ENCODE measurements at places on chromosomes 11 and 22.

DNA sequence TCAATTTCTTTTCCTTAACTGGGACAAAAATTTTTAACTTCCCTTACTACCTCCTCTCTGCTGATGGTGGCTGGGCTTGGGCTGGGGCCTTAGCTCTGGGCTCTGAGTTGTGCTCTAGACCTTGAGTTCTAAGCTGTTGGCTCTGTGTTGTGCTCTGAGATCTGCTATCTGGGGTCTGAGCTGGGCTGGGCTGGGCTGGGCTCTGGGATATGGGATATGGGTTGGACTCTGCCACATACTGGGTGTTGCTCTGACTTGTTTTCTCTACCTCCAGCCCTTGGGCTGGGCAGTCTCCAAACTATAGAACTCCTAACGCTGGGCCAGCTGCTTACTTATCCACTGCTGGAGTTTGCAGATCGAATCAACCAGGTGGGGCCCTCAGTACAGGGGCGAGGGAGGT, 41.9 kb downstream of the DNHD1 start:
- no peak for DNase-seq

DNA sequence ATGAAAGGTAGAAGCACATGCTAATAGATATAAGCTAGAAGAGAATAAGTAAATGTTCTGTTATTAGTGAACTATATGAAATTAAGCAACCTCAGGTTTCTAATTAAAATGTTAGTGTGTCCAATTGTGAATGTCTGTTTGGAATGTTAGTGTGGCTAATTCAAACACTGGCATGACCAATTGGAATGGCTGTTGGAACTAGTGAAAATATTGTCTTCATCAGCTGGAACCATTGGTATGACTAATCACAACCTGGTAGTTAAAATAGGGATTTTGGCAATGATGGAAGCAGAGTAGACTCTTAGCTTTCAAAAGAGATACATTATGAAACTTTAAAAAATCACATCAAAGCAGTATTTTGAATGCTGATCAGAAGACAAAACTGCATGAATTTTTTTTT, 66.8 kb downstream of the CYB5R2 start:
- DNase-seq, result no peak

GRCh38 chr11:113732092-113732491, 26.0 kb upstream of the TMPRSS5 start:
- no peak for DNase-seq

- no peak for DNase-seq
Measured at GRCh38 chr11:84396521-84396920, 1110.4 kb upstream of the CCDC90B start.

- peak; percentile 45 for DNase-seq
Measured at GRCh38 chr11:64772303-64773018, 5.9 kb downstream of the SF1 start.
